ENCODE measurements at places on chromosomes 12 and 14.

- no peak for DNase-seq
Observed at GRCh38 chr12:115249671-115250278, 565.8 kb upstream of the TBX3 start.

DNA sequence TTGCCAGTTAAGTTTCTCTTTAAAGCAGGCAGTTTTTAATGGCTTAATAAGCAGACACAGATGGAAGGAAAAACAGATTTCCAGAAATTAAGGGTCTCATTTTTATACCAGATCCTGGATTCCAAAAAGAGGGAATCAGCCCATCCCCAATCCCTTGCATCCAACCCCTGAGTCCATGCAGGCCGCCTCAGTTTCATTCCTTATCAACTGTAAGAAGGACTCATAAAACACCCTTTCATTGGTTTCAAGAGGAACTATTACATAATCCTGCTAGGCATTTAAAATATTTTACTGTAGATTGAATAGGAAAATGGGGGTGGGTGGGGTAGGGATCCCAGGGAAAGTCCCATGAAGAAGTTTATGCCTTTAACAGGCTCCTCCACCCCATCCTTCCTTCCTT is 9.4 kb downstream of the CCDC184 start:
- DNase-seq = no peak

DNA sequence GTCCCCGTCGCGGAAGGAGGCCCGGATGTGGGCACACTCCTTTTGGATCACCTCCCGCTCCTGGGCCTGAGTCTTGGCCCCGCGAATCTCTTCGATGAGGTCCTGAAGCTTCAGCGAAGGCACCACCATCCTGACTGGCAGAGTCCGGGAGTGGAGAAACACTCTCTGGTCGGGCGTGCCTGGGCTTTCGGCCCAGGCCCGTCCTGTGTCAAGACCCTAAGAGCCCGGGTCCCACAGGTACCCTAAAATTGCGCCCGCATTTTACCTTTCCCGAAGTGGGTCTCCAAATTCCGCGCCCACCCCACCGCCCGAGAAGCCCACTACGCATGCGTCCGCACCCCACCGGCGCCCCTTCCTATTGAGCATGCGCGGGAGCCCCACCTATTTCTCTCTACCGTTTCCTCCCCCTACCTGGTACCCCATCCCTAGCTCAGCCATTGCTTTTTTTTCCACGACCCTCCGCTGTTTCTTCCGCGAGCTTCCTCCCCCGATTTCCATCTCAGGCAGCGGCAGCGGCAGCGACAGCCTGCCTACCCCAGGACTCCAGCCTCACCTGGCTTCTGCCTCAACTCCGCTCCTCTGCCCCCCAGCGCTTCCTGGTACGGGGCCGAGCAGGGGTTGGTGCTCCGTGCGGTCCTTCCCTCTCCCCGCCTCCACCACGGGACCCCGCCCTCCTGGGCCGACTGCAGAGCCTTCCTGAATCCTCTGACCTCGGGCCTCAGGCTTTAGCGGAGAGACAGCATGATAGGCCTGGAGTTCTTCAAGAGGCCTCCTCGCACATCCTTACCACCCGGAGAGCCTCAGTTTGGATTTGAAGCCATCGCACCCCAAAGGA is at the start of gene AP1G2:
Gene AP1G2, minus strand, starts transcription at position 606 of the 835 bp plus-strand sequence. Its CDS starts 477 bp downstream, at position 129.
- DNase-seq = peak; percentile 82

DNA sequence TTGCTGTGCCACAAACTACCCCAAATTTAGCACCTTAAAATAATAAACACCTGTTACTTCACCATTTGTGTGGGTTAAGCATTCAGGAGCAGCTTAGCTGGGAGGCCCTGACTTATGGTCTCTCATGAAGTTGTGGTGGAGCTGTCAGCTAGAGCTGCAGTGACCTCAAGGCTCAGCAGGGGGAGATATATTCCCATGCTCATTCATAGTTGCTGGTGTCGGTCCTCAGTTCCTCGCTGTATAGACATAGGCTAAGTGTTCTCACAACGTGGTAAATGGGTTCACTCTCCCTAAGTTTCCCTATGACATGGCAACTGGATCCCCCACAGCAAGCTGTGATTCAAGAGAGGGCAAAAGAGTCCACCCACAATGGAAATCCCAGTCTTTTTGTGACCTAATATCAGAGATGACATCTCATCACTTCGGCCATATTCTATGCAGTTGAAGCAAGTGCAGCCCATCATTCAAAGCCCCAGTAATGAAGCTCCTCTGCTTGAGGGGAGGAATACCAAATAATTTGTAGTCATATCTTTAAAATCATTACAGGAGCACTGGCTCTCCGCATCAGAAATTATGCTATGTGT is 41.1 kb downstream of the PRB3 start:
- DNase-seq = peak; percentile 25

GRCh38 chr12:65306366-65307168 is 28.1 kb downstream of the MSRB3 start:
- no peak for DNase-seq

DNA sequence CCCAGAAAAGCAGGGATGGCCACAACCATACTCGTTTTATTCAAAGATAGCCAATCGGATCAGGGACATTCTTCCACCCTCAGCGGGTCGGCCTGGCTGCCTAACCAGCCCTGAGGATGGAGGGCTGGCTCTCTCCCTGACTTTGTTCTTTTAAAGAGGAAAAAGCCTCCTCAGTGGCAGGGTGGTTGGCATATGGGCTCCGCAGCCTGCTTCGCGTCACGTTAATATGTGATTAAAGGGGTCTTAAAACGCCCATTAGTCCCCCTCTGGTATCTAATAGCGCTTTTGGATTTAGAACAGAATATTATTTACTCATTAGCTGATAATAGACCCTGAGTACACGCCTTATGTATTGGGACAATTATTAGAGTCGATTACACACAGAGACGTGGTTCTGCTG is 199.4 kb downstream of the PHETA1 start:
- DNase-seq = no peak

DNA sequence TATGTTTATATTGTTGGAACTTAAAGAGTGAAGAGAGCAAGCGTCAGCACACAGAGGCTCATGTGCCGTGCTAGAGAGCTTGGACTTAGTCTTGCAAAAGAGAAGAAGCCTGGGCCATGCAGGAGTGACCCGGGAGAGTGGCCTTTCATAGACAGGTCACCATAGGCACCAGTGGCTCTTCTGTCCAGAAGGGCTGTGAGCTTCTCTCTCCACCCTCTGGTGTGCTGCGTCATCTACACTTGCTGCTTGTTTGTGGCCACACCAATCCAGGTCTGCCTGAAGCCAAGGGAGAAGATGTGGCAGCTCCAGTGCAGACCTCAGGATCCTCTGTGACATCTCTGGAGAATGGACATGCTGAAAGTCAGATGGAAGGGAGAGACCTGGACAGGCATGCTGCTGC is 74.4 kb downstream of the NTF3 start:
- DNase-seq = no peak

- DNase-seq = no peak
Observed at GRCh38 chr12:13816394-13816793, 165.0 kb downstream of the GRIN2B start.

- no peak for DNase-seq
Observed at GRCh38 chr14:22555384-22556011, 33.5 kb downstream of the DAD1 start.

DNA sequence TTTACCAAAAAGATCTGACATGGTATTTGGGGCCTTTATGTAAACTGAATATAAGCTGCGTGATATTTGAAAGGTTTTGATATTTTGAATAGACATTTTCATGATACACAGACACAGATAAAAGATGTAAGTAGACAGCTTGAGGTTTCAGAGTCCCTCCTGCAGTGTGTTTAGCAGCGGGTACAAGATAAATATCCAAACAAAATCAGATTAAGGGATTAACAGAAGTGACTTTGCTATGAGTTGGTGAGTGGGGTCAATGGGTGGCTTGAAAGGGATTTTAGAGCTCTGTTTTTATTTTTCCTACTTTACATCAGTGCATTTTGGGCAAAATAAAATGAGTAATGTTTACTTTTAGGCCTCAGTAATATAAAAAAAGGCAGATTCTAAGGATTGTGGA is 84.1 kb downstream of the IGF1 start:
- no peak for DNase-seq

- no peak for DNase-seq
Observed at GRCh38 chr12:72485017-72485701, 213.0 kb downstream of the TRHDE start.

DNA sequence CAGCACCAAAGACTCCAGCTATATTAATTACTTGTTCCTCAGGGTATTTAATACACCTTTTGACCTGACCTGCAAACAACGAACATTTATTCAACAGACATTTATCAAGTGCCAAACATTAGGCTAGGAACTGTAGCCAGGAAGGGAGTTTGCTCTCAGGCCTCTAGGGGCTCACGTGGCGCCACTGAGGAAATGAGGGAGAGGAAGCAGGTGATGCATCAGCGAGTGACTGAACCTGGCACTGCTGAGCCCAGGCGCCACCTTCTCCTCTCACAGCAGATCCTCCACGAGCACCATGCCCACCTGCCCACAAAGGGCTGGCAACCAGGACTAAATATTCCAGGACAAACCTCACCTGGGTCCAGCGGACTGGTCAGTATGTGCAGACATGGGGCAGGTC is 50.2 kb downstream of the SETD3 start:
- no peak for DNase-seq

Measured in NCI-H1092 (cell line).